ENCODE measurements at places on chromosomes 6 and 20. TPM values are rescaled to one million over a fixed set of nuclear protein-coding genes. Genes with fewer than 3 reads are reported as not detected.

- no peaks in the 10 kb centered on the region for H3K27me3 ChIP-seq
- H3K36me3 ChIP-seq, result peaks cover 84% of the 10 kb centered on the region
- no peak for DNase-seq
- no peak overlapping the region for H3K27ac ChIP-seq
Measured at GRCh38 chr20:47231382-47232039, 125.0 kb downstream of the ZMYND8 start.

DNA sequence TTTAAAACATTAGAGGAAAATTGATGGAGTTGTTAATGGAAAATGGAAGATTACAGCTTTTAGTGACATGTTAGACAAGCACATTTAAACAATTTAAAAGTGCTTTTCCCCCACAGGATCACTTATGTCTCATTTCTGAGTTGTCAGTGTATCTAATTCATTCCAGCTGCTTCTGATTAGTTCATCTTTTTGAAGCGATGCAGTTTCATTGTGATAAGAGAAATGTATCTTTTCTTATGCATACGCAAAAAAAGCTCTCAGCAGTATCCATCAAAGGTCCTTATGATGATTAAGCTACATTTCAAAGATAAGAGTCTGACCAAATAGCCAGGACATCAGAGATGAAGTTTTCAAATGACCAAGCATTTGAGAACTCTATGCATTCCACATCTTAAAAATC, 572.6 kb upstream of the SYNCRIP start:
- H3K36me3 ChIP-seq, result no peaks in the 10 kb centered on the region
- H3K4me3 ChIP-seq, result no peak overlapping the region
- no peaks in the 10 kb centered on the region for H3K4me1 ChIP-seq
- H3K27ac ChIP-seq, result no peak overlapping the region

Gene DZANK1
- 0.60 TPM for total RNA-seq

DNA sequence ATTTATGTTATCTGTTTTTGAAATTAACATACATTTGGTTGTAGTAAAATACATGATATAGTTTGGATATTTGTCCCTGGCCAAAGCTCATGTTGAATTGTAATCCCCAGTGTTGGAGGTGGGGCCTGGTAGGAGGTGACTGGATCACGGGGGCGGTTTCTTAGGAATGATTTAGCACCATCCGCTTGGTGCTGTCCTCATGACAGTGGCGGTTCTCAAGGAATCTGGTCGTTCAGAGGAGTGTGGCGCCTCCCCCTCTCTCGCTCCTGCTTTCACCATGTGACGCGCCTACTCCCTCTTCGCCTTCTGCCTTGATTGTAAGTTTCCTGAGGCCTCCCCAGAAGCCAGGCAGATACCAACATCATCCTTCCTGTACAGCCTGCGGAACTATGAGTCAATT, 29.0 kb downstream of the CTCFL start:
- no peak for DNase-seq
- H3K27ac ChIP-seq, result no peak overlapping the region
- no peaks in the 10 kb centered on the region for H3K36me3 ChIP-seq
- H3K4me1 ChIP-seq, result peaks cover 19% of the 10 kb centered on the region
- H3K4me3 ChIP-seq, result no peak overlapping the region

DNA sequence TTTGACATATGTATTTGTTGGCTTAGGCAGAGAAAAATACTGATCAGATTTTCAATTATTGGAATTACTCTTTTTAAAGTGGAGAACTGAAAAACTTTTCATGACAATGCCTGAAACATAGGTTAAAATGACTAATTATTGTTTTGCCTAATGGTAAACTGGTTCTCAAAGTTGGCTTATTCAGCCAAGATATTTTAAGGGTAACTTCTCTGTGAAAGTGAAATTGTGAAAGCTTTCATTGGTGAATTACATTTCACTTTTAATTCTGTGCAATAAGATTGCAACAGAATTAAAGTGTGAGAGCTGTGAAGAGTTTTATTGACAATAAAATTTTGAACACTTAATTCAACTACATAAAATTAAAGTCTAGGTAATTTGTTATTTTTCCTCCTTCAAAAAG, 24.5 kb downstream of the KIAA0408 start:
- no peaks in the 10 kb centered on the region for H3K27me3 ChIP-seq
- no peak overlapping the region for H3K27ac ChIP-seq
- H3K4me3 ChIP-seq, result no peak overlapping the region
- H3K36me3 ChIP-seq, result no peaks in the 10 kb centered on the region

DNA sequence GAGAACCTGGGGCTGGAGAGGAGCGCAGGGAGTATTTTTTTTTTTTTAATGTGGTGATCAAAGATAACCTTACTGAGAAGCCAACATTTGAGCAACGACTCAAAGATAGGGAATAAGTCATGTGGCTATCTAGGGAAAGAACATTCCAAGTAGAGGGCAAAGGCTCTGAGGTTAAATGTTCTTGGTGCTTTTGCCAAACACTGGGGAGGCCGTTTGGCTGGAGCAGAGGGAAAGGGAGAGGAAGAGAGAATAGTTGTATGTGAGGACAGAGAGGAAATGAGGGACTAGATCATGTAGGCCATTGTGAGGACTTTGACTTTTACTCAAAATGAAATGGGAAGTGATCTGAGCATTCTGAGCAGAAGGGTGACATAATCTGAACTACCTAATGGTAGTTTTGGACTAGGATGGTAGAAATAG, 27.8 kb downstream of the ACSS2 start:
- H3K4me3 ChIP-seq, result no peak overlapping the region
- peak overlapping the region; percentile 86 for H3K27ac ChIP-seq
- peaks cover 80% of the 10 kb centered on the region for H3K4me1 ChIP-seq

Gene LMBRD1
- 43.6 TPM for total RNA-seq

Gene NRSN1
- not detected for total RNA-seq

GRCh38 chr20:41478026-41478425, 111.4 kb upstream of the EMILIN3 start:
- H3K27ac ChIP-seq, result no peak overlapping the region
- peaks cover 29% of the 10 kb centered on the region for H3K4me1 ChIP-seq
- no peak for DNase-seq

- H3K27ac ChIP-seq, result no peak overlapping the region
- no peaks in the 10 kb centered on the region for H3K36me3 ChIP-seq
- no peaks in the 10 kb centered on the region for H3K27me3 ChIP-seq
- H3K4me1 ChIP-seq, result no peaks in the 10 kb centered on the region
- DNase-seq, result no peak
Measured at GRCh38 chr6:156697225-156697830, 79.8 kb upstream of the ARID1B start.

Gene CLPSL2
- not detected for total RNA-seq

DNA sequence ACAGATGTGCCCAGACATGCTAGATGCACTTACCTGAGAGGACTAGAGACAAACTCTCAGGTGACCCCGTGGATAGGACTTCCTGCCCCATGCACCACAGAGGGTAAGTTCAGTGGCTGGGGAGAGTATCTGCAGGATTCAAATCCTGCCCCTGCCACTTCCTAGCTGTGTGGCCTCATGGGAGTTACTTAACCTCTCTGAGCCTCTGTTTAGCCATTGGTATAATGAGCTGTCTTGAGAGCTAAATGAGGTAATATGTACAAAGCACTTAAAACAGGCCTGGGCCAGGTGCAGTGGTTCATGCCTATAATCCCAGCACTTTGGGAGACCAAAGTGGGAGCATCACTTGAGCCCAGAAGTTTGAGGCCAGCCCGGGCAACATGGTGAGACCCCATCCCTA, 59.3 kb downstream of the GRM4 start:
- no peaks in the 10 kb centered on the region for H3K36me3 ChIP-seq
- no peak overlapping the region for H3K4me3 ChIP-seq
- H3K27me3 ChIP-seq, result peaks cover 23% of the 10 kb centered on the region
- H3K4me1 ChIP-seq, result no peaks in the 10 kb centered on the region

- H3K36me3 ChIP-seq, result no peaks in the 10 kb centered on the region
- peaks cover 54% of the 10 kb centered on the region for H3K27me3 ChIP-seq
- no peak overlapping the region for H3K4me3 ChIP-seq
- no peak for DNase-seq
- H3K4me1 ChIP-seq, result no peaks in the 10 kb centered on the region
- no peak overlapping the region for H3K27ac ChIP-seq
Measured at GRCh38 chr6:147448775-147449174, 59.7 kb upstream of the SAMD5 start.

DNA sequence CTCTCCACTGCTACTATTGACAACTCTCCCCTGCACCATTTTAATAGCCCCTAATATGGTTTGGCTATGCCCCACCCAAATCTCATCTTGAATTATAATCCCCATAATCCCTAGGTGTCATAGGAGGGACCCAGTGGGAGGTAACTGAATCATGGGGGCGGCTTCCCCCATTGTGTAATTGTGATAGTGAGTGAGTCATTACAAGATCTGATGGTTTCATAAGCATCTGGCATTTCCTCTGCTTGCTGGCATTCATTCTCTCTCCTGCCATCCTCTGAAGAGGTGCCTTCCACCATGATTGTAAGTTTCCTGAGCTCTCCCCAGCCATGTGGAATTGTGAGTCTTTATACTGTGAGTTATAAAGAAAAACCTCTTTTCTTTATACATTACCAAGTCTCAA, 74.1 kb upstream of the TCF21 start:
- peaks cover 10% of the 10 kb centered on the region for H3K4me1 ChIP-seq
- H3K36me3 ChIP-seq, result no peaks in the 10 kb centered on the region
- no peaks in the 10 kb centered on the region for H3K27me3 ChIP-seq
- H3K4me3 ChIP-seq, result no peak overlapping the region

Gene PTK6
- total RNA-seq, result not detected

DNA sequence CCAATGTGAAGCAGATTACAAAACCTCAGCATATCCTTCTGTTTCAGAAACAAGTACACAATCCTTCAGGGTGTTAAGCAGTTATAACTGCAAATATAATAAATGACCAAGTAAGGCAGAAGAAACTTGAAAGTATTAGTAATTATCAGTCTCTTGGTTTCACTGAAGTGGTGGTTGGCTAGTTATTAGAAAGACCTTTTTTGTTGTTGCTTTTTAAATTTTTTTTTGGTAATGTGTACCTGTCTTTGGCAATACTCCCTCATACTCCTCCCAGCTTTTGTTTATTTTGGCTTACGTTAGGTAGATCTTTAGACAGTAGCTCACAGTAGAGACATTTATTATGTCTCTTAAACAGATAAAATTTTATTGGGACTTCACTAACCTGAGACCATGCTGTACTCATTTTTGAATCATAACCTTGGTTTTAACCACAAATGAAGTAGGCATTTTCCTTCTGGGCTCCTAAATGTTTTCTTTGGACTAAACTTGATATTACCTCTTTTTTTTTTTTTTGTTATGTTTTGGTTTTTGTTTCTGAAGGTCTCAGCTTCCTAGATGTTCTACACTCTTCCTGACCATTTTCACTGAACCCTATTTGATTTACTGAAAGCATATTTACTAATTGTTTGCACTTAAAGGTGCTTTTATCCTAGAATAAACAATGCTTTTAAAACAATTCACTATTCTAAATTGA, 6.4 kb downstream of the CD2AP start:
- H3K27me3 ChIP-seq, result no peaks in the 10 kb centered on the region
- no peak overlapping the region for H3K4me3 ChIP-seq
- H3K4me1 ChIP-seq, result peaks cover 44% of the 10 kb centered on the region
- no peak overlapping the region for H3K27ac ChIP-seq
- H3K36me3 ChIP-seq, result no peaks in the 10 kb centered on the region

GRCh38 chr6:108714101-108714765, 134.0 kb upstream of the ARMC2 start:
- H3K27ac ChIP-seq, result peak overlapping the region; percentile 31
- no peaks in the 10 kb centered on the region for H3K27me3 ChIP-seq
- no peak overlapping the region for H3K4me3 ChIP-seq
- no peaks in the 10 kb centered on the region for H3K36me3 ChIP-seq
- no peak for DNase-seq
- H3K4me1 ChIP-seq, result peaks cover 40% of the 10 kb centered on the region

GRCh38 chr20:5674176-5674660, 76.0 kb upstream of the SHLD1 start:
- H3K27me3 ChIP-seq, result no peaks in the 10 kb centered on the region
- no peak overlapping the region for H3K4me3 ChIP-seq
- H3K27ac ChIP-seq, result no peak overlapping the region
- no peaks in the 10 kb centered on the region for H3K4me1 ChIP-seq

DNA sequence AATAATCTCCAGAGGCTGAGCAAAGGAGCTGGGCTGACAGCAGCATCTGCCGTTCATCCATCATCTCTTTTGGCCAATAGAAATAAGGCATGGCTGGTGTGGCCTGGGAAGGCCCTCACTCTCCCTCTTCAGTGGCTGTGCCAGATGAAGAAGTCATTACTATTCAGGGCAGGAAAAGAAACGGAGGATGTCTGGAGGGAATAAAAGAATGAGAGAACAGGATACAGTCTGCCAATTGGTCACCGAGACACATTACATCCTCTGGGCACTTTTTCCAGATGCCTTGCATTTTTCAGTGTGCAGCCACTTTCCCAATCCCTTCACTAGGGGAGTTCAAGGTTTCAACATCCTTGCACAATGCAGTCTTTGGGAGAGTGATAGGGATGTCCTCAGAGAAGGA, 32.2 kb upstream of the VGLL2 start:
- H3K36me3 ChIP-seq, result no peaks in the 10 kb centered on the region
- no peaks in the 10 kb centered on the region for H3K4me1 ChIP-seq
- no peak for DNase-seq
- H3K4me3 ChIP-seq, result no peak overlapping the region
- H3K27me3 ChIP-seq, result peaks cover 7% of the 10 kb centered on the region
- no peak overlapping the region for H3K27ac ChIP-seq

Gene SH3BGRL2
- 5.8 TPM for total RNA-seq

Gene DNMT3B
- total RNA-seq, result 0.49 TPM

Gene VEGFA
- total RNA-seq, result 359 TPM

Gene ASXL1
- total RNA-seq, result 25.0 TPM

DNA sequence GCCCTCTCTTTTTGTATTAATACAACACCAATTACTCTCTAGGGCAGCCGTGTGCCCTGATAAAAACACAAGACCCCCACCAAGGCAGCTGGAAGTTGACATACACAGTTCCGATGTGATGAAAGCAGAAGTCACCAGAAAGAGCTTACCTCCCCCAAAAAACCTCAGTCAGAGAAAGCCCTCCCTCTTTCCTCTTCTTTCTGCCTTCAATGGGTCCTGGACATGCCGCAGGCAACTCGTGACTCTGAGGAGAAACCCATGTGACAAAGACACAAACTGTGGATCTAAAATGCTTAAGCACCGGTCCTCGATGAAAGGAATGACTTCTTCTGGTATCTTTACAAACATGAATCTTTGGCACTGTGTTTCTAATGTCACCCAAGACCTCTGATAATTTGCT, 117.7 kb upstream of the CCDC28A start:
- H3K36me3 ChIP-seq, result no peaks in the 10 kb centered on the region
- H3K4me3 ChIP-seq, result no peak overlapping the region
- no peak for DNase-seq
- H3K27me3 ChIP-seq, result no peaks in the 10 kb centered on the region
- peaks cover 7% of the 10 kb centered on the region for H3K4me1 ChIP-seq

GRCh38 chr6:1837826-1838225, 228.1 kb downstream of the FOXC1 start:
- H3K27ac ChIP-seq, result no peak overlapping the region
- H3K36me3 ChIP-seq, result no peaks in the 10 kb centered on the region
- DNase-seq, result no peak
